ENCODE measurements at places on chromosomes 2 and 18.

DNA sequence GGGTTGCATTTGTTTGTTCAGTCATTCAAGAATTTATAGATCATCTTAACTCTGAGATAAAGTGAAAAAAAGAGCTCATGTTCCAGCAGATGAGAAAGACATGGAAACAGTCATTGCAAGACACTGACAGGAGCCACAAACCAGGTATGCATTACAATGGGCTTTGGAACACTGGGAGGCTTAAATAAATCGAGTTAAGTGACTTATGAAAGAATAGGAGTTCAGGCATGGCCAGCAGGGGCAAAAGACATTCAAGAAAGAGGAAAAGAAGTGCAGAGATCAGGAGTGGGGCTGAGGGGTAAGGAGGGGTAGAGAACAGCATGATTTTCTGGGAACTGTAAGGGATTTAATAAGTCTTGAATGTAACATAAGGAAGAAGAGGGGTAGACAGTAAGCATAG lies 121.2 kb upstream of the EPC2 start:
- DNase-seq = no peak

GRCh38 chr2:150732491-150732890 lies 245.0 kb upstream of the RND3 start:
- no peak for DNase-seq

DNA sequence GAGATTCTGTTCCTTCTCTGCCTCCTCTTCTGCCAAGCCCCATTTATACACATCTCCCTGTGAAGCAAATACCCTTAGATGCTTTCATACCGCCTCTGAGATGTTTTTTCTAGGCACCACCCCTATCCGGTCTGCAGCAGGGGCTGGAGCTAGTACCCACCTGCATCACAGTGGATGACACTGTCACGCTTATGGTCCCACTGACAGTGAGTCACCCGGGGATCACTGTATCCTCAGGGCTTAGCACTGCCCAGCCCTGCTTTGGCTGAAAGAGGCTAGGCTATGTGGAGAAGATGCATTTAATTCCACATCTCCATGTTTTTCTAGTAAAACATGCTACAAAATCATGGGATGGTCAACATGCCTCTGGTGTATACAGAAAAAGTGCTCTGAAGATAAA lies 9.9 kb downstream of the FABP1 start:
- DNase-seq = no peak

DNA sequence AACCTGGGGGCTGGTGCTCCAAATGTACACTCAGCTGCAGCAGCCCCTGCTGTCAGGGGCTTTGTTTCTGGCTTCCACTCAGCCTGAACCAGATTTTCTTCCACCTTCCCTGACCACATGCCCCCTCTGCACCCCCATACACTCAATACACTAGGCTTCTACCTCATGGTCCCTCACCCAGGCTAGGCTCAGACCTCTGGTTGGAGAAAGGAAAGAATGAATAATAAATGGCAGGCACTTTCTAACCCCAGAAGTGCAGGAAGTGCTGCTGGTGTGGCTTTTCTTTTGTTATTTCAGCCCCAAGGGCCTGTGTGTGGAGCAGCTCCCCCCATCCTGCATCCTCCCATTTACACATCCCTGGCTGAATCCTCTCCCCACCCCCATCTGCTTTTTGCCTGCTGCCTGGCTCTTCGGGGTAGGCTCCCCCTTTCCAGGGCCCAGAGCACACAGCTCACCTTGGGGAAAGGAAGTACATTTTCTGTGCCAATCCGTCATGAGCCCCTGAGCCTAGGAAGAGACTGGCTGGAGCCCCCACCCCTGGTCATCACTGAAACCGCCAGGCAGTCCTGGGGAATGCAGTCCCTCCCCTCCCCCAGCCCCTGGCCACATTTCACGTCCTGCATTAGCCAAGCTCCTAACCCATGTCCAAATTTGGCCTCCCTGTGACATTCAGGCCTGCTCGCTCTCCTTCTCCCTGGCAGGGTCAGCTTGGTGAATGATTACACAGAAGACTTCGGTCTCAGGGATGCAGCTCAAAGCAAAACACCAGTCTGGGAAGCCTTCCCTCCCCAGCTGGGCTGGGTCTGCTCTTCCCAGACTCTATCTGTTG lies 2.6 kb downstream of the DYSF start:
- DNase-seq = no peak

Measured in CD8-positive, alpha-beta T cell (primary cell).